Adipocyte (in vitro differentiated cells): ENCODE measurements at places on chromosomes 4 and X.

- DNase-seq = peak; percentile 64
These were observed 90.9 kb upstream of the LNX1 start for GRCh38 chr4:53682196-53682595.

DNA sequence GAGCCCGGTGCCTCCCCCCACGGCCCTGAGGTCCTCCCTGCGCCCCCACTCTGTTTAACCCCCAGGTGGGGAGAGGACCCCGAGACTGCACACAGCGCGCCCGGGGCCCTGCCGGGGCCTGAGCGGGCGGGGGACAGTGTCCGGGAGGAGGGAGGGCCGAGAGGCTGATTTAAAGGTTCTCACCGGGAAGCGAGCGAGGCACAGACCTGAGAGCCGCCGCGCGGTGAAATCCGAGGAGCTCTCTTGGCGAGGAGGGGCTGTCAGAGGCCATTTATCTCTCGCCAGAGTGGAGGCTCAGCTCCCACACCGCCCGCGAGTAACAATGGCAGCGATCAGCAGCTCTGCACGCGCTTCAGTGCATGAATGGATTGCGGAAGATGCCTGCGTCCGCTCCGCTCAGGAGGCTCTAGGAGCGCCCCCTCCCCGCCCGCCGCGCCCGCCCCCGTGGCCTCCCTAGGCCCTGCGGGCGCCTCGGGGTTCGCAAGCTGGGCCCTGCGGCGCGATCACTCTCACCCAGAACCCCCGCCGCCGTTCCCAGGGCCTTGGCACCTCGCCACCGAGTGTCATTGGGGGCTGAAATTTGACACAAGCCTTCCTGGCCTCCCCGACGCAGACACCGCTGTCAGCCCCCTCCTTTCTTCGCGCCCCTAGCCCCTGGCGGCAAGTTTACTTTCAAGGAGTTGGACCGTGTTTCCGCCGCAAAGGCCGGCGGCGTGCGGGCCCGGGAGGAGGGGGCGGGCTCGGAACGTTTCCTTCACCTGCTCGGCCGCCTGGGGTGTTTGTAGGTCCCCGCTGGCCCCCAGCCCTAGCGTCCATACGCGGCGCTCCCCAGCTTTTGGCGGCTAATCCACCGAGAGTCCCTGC lies 48.7 kb upstream of the BCOR start:
- DNase-seq = peak; percentile 66

DNA sequence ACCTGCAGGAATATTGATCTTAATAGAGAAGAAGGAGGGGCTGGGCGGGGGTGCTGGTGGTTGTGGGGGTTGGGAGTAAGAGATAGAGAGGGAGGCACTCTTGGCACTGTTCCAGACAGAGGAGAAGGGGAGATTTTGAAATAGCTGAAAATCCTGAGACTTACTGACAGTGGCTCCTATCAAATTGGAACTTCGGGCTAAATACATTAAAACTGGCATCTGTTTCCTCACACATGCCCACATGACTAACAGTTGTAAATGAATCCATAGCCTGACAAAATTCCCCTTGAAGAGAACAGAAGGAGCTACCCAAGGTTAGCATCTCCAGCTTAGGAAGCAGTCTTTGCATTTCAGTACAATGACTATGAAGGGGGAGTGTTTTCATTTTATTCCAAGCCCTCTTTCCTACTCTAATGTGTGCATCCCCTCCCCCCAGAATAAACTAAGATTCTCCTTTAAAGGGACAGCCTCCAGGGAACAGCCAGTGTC lies 1.4 kb downstream of the DCX start:
- no peak for DNase-seq

GRCh38 chrX:153598541-153599191 lies at the start of gene CCNQ:
Gene CCNQ (minus strand): TSS chrX:153599139. CDS start chrX:153599073, 66 bp downstream.
- DNase-seq = peak; percentile 59

DNA sequence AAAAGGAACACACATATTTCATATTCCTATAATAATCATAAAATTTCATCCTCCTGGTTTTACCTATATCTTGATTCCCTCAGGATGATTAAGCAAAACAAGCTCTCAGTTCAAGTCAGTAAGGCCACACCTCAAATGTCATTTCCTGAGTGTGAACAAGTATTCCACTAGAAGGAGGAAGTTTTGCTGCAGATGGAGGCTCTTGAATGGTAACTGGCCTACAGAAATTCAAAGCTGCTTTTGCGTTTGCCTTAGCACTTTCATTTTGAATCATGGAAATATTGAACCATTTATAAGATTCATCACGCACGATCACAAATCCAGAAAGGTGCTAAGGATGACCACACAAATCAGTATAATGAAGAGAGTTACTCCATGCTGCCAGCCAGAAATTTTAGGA lies 254.4 kb upstream of the CXXC4 start:
- DNase-seq = no peak

- peak; percentile 65 for DNase-seq
These were observed 67.0 kb upstream of the MSX1 start for GRCh38 chr4:4792466-4792865.

- no peak for DNase-seq
These were observed 75.2 kb downstream of the COQ2 start for GRCh38 chr4:83209419-83209818.

GRCh38 chrX:115940888-115941332 lies 229.6 kb upstream of the AGTR2 start:
- peak; percentile 38 for DNase-seq

GRCh38 chr4:26827798-26828197 lies 32.8 kb upstream of the STIM2 start:
- DNase-seq = no peak

GRCh38 chr4:56259655-56260054 lies 127.6 kb downstream of the AASDH start:
- no peak for DNase-seq

GRCh38 chr4:143599827-143600226 lies 86.3 kb downstream of the SMARCA5 start:
- peak; percentile 55 for DNase-seq

DNA sequence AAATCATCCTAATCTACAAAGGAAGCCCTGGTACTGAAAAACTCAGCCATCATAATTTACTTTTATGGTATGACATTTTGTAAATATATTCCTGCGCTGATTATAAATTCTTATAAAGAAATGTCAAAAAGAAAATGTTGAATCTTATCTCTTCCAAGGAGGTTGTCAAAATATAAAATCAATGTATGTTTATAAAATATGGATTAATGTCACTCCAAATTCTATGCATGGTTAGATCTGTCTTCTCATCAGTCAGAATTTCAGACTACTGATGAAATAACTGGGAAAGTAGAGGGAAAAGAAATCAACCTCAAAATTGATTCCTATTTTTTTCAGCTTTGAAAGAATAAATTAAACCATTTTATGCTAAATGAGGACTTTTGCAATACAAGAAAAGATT lies 120.0 kb upstream of the MAB21L2 start:
- no peak for DNase-seq

DNA sequence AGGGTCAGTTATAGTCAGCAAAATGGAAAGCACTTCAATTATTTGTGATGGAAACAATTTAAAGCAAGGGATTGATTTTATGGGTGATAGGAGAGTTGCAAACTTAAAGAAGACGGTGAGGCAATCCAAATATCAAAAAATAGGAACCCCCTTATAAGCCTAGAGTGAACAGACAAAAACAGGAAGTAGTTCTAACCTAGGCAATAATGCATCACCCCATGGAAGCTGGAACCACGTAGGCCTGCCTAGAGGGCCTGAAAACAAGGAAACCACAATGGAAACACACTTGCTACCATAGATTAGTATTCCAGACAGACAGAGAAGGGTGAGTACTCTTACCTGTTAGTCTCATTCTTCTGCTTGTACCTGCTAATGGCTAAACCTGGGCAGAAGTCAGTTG lies 13.5 kb upstream of the GK2 start:
- DNase-seq = no peak

DNA sequence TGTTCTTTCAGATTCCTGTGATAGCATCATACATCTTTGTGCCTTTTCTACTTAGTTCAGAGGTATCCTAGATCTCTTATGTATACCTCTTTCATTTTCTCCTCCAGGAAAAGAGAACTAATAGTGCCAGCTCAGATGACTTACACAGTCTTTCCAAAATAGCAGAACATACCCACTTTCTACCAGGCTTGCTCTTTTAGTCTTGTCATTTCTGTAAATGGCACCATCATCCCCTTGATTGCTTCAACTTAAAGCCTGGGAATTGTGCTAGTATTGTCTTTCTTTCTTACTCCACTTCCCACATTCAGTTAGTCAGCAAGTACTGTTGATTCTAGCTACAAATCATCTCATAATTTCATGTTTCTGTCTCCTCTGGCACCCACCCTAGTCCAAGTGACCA lies 5.1 kb downstream of the APEX2 start:
- DNase-seq = no peak
